ENCODE measurements at places on chromosomes 1 and 21.

- peak; percentile 57 for DNase-seq
Measured at GRCh38 chr1:156860628-156861423, at the start of gene NTRK1. NTRK1 (plus strand) TSS chr1:156860865; CDS start chr1:156860935, 70 bp downstream.

DNA sequence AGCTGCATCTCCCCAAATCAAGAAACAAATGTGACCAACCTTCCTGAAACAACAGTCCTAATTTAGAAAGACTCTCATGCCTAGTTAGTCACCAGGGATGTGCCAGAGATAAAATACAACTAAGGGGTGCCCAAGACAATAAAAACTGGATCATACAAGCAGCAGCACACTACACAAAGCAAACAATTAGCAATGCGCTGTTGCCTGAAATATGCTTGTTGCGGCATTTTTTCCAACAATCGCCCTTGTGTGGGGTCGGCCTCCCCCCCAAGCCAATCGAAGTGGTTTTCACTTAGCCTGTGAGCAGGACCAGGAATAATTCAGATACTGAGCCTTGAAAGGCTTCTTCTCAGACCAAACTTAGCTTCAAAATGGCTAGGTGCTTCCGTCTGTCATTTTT, 1.4 kb upstream of the STMN1 start:
- no peak for DNase-seq

DNA sequence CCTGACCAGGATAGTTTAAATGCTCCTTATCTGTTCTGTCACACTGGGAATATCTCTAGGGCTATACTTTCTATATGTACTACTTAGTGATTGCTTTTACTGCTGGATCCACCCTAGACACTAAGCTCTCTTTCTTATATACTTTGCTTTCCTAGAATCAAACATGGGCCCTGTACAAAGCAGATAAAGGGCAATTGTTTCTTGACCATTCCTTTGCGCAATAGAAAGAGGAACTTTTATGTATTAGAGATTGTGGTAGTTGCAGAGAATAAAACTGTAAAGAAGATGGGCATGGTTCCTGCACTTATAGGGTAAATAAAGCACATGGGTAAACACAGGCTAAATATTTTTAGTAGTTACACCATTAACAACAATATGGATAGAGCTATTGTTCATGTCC, 58.8 kb downstream of the ATP6V1G3 start:
- DNase-seq = no peak

DNA sequence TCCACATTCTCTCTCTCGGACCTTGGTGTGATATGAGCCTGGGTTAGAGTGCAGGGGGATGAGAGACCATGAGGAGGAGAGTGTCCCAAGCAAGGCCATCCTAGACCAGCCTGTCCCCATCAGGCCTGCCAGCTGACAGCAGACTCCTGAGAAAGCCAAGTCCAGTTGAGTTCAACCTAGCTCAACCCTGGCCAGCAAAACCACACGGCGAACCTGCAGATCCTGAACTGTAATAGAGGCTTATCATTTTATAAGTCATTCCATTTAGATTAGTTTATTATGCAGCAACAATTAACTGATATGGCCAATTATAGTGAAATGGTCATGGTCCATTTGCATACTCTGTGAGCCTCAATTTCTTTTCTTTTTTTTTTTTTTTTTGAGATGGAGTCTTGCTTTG, 36.4 kb upstream of the ARHGEF10L start:
- no peak for DNase-seq

GRCh38 chr1:199272628-199273086, 633.8 kb downstream of the PTPRC start:
- DNase-seq = no peak

DNA sequence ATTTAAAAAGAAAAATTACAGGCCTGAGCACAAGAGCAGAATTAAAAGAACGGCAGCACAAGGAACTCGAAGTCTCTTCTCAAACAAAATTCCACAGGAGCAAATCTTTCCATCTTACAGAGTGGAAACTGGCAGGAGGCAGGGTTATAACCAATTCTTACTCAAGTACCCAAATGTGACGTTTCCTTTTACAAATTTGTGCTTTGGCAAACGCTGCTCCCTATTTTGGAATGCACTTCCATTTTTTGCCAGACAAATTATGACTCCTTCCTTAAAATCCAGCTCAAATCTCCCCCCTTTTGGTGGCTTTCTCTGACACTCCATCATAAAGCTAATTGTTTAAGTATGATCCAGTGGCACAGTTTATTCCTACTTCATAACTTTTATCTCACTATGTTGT, 7.8 kb downstream of the ERI3 start:
- no peak for DNase-seq

DNA sequence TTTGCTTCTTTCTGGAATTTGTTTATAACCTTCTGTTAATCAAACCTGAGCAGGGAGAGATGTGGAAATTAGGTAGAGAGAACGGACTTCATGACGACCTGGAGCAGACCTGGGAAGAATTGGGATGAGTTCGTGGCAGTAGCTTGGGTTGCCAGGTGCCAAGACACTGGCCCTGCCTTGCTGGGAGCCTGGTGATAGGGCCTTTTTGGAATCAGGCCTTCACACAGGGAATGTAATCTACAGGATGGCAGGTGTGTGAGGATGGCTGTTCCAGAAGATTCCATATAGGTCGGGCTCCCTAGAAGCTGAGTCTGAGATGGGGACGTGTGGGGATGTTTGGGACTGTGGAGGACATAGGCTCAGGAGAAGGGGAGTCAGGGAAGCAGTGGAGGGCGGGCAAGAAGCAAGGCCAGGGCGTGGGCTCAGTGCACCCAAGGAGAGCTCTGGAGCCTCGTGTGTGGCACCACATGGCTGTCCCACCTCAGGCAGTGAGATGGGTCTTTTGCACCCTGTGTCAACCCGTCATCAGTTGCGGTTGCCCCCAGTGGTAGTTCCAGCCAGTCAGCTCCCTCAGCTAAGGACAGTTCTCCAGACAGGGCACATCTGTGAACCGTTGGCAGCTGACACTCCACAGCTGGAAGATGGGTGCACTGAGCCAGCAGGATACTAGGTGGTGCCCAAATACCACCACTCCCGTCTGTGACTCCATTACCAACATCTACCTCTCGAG, 395.9 kb downstream of the MATN1 start:
- no peak for DNase-seq

GRCh38 chr1:1099506-1100183, 16.2 kb downstream of the C1orf159 start:
- DNase-seq = no peak

GRCh38 chr1:203325418-203326091, 20.2 kb downstream of the BTG2 start:
- DNase-seq = peak; percentile 53

GRCh38 chr1:230747890-230748800, 957 bp downstream of the CAPN9 start:
- DNase-seq = no peak

DNA sequence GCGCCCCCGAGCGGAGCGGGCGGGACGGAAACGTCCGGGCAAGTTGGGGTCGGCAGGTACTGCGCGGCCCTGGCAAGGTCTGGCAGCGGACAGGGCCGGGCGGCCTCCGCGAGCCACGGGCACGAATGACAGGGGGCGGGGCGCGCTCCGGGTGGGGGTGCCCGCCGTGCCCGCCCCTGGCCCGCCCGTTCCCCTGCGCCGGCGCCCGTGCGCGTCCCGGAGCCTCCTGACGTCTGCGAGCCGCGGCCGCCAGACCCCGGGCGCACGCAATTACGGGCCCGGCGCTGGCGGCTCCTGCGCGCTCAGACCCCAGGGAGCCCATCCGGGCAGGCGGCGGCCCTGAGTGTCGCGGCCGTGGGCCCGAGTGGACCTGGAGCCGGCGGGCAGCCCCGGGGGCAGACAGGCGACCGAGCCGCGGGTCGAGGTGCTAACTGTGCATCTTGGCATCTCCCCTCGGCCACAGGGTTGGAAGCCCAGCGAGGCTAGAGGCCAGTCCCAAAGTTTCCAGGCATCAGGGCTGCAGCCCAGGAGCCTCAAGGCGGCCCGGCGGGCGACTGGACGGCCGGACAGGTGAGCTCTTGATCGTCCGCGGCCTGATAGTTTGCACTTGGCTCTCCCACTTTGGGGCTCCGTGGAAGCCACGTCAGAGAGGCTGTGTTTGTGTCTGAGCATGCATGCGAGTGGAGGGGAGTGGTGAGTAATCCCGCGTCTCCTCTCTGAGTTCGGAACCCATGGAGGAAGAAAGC, 918 bp downstream of the MIB2 start:
- peak; percentile 57 for DNase-seq

DNA sequence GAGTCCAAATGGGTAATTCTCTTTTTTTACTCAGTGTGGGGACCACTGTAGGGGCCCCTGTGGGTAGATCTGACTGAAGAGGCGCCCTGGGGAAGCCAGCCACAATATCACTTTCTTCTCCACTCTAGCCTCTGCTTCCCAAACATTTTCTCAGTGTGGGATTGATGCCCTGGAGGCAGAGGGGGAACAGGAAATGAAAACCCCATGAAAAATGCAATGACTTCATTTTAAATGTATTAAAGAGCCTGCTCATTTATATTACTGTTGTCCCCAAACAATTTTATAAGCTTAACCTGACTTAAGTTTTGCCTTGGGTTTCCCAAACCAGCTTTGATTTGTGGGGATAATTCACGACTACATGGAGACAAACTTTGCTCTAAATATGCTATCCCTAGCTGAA, 181.9 kb downstream of the C1orf94 start:
- no peak for DNase-seq

DNA sequence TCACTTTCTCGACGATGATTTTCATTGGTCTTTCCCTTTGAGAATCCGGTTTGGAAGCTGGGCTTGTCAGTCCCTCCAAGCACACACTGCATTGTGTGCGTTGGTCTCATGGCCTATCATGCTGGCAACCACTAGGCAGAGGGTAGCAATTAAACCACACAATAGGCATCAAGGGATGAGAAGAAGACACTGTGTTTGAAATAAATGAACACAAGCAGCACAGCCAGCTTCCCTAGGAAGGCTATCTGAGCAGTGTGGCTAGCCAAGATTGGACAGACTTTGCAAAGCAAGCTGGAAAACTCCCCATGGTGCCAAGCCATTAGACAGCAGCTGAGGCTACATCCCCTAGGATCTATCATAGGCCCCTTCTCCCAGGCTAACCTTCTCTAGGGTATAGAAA, 288.7 kb downstream of the NUF2 start:
- no peak for DNase-seq

- DNase-seq = no peak
Measured at GRCh38 chr21:17570786-17571185, 41.9 kb downstream of the BTG3 start.

- DNase-seq = no peak
Measured at GRCh38 chr1:70475023-70475422, 64.0 kb downstream of the CTH start.

DNA sequence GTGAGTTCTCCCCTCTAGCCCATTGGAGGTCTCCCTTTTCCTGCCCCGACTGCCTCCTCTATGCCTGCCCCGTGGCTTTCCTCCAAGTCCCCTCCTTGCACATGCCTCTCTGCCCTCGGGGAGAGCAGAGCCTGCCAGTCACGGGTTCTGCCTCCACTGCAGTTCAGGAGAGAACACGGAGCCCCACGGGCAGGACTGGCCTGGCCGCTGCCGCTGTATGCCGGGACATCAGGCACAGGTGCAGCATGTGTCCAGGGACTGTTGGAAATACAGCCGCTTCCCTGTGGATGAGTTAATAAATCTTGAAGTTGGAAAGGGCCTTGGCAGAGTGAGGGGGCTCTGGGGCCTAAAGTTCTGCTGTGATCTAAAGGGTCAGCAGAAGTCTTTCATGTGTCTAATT, 676.6 kb downstream of the MATN1 start:
- no peak for DNase-seq

DNA sequence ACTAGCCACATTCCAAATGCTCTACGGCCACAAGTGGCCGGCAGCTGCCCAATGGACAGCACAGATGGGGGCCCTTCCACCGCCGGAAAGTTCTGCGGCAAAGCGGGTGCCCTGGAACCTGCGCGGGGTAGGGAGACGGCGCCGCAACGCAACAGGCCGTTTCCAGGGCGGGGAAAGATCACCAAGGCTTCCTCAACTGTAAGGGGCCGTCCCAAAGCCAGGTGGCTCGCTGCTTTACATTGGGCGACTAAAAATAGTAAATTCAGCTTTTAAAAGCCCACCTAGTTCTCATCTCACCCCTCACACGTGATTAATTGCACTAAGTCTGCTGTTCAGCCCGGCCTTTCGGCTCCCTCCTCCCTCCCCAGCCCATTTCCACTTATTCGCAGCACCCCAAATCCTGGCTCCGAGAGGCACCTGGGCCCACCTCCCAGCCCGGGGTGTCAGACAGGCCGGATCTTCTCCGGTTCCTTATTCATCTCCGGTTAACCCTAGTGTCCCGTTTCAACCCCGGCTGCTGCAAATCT, 643 bp downstream of the CFAP298 start:
- no peak for DNase-seq

- DNase-seq = no peak
Measured at GRCh38 chr21:28991861-28992525, 684 bp downstream of the LTN1 start.

- no peak for DNase-seq
Measured at GRCh38 chr1:56533197-56533596, 46.2 kb downstream of the PLPP3 start.

GRCh38 chr1:26015358-26015757, 6.2 kb upstream of the EXTL1 start:
- no peak for DNase-seq

DNA sequence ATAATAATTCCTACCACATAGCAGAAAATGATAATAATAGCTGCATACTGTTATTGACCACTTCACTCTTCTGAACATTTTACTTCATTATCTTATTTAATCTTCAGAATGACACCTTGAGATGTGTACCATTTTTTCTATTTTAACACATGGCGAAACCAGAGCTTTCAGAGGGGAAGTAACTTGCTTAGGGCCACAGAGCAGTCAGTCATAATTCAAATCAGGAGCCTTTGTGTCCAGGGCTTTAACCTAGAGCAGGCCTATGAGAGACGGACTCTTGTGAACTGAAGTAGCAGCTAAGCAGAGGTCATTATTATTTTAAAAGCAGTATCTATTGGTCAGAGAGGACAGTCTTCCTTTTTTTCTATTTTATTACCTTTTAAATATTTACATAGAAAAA, 114.0 kb downstream of the ROR1 start:
- no peak for DNase-seq

DNA sequence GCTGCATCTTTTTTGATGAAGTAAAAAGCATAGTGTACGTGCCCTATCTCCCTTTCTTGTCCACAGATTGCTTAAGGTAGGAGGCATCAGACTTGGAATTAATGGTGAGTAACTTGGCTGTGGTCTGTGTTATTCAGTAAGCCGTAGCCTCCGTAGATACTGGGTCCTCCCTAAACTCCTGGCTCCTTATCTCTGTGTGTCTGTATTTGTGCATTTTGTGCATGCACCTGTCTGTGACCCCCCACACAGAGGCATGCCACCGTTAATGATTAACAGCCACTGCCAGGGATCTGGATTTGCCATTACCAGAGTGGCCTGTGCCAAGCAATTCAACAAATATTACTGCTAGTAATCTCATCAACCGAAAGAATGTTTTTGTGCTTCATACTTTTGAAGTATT, 31.9 kb downstream of the MAP3K21 start:
- DNase-seq = no peak

GRCh38 chr1:32892368-32893197, 6.3 kb downstream of the HPCA start:
- DNase-seq = peak; percentile 22

GRCh38 chr1:171635661-171636060, 13.6 kb downstream of the MYOCOS start:
- no peak for DNase-seq

- DNase-seq = peak; percentile 18
Measured at GRCh38 chr21:41666641-41667081, 100.2 kb downstream of the RIPK4 start.

- DNase-seq = no peak
Measured at GRCh38 chr21:26572076-26572701, 897 bp downstream of the CYYR1 start.
